CD8-positive, alpha-beta T cell (primary cell): ENCODE measurements at places on chromosomes 12 and 14.
A peak's percentile ranks its signal among the peaks of the same experiment; 100 is the strongest.

DNA sequence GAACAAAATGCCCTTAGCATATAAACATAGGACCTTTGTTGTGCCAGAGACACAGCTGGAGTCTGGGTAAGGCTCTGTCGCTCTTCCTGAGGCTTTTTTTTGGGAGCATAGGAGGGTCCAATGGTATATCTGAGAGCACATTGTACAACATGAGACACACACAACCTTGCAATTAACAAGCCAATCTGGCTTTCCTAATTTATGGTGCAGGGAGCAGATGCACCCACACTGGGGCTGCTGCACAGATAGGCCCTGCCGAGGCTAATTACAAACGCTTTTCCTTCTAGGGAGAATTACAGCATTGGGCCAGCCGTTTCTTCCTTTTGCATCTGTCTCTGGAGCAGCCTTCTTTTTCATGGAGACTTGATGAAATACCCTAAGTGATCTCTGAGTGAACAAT, 75.0 kb upstream of the OVCH1 start:
- DNase-seq: no peak

- no peak for DNase-seq
Measured at GRCh38 chr12:29662734-29663323, 120.9 kb downstream of the TMTC1 start.

DNA sequence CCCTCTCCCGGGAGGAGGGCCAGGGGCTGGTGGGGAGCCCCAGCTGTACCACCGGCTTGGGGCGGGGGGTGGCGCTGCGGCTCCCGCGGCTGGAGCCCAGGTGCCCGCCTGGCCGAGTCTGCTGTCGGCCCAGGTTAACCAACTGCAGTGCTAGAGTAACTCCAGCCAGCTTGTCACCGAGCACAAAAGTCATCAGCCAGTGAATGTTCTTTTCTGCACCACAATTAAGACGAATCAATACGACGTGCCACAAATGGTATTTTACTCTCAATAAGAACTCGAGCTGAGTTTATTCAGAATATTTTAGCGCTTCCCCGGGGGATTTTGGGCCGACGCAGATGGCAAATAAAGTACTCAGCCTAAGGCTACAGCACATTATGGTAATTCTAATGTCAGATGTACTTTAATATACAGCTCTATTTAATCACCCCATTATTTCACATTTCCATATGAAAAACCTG, 83.2 kb downstream of the BCL11B start:
- peak; percentile 55 for DNase-seq

- no peak for DNase-seq
Measured at GRCh38 chr14:100825713-100826331, at the start of gene MEG3. TSS of gene MEG3 (plus strand) at chr14:100826118.

DNA sequence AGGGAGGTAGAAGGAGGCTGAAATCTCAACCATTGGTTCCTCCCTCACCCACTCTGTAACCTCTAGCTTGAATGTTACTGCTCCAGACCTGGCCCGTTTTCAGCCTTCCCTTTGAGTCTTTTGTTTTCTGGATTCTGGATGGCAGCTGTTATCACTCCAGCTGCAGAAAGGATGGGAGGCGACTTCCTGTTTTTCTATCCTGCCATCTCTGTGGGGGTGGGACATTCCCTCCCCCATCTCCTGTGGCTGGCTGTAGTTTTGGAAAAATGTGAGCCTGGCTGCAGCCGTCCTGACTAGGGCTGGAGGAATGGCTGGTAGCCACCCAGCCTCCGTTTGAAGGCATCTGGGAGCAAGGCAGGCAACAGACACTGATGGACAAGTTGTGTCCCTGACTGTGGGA, 2.9 kb upstream of the PPFIBP1 start:
- no peak for DNase-seq

DNA sequence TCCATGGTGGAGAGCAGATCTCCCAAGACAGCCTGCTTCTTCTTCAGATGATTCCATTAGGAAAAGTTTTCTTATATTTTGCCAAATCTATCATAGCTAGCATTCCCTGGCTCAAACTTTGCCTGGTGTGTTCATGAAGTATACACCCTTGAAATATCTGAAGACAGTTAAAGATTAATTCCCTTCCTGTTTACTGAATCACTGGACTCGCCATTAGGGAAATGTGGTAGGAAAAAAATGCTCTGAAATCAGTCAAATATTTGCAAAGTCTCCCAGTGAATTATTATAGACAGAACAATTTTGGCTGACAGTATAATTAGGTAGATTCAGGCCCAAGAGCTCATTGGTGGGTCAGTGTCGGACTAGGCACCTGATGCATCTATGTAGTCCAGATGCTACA, 86.5 kb downstream of the PDZRN4 start:
- no peak for DNase-seq

DNA sequence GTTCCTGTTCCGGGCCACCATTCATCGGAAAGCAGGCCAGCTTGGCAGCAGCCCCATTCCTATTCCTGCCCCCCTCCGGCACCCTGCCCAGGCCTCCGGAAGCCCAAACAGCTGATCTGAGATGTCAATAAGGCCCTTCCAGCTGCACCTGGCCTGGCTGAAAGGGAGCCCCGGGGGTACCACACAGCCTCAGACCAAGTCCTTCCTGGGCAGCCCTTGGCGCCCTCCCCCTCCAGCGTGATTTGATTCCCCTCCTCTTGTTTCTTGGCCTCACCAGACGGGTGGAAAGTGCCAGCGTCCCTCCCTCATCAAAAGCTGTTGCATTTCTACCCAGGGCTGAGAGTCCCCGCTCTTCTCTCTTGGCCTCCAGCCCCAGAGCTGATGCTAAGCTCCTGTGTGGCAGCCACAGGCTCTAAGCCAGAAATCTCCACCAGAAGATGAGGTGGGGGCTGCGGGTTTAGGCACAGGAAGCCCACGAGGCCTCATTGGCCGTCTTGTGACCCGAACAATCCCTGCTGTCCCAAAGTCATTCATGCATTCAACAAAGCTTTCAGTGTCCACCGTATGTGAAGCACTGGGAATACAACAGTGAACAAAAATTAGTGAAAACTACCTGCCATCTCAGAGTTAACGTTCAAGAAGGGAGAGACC, 215.4 kb downstream of the SLC41A2 start:
- no peak for DNase-seq

DNA sequence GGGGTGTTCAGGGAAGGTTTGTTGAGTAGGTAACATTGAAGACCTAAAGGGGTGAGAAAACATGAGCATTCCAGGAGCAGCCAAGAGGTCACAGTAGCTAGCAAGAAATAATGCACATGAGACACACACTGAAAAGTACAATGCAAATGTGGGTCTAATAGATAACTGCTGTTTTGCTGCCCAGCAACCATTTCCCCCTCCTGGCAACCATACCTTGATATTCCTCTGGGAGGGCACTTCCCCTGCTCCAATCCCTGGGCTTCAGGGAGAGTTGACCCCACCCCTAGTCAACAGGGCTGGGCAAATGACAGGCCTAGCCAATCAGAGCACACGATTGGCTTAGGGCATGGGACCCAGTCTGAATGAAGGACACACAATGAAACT, 8.5 kb upstream of the ACTN1 start:
- DNase-seq: no peak

GRCh38 chr14:98120831-98121464, 1151.0 kb downstream of the BCL11B start:
- no peak for DNase-seq

DNA sequence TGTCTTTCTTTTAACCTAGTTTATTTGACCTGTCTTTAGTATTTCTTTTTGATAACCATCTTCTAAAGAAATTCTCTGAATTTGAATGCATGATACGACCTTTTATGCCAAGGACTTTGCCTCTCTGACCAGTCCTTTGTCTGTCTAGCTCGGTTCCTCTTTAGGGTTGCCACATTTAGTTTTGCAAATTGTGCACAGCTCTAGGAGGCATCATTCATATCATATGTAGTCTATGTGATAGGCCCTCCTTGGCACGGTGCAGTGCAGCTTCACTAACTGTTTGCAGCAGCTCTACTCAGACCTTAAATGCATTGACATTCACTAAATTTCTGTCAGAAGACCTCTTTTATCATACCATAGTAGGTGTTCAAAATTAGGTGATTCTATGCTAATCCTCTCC, 75.6 kb downstream of the USP15 start:
- no peak for DNase-seq

- DNase-seq: no peak
Measured at GRCh38 chr14:83707056-83707455, 1822.9 kb upstream of the FLRT2 start.
